ENCODE measurements at places on chromosomes 7 and 10.
A peak's percentile ranks its signal among the peaks of the same experiment; 100 is the strongest.

DNA sequence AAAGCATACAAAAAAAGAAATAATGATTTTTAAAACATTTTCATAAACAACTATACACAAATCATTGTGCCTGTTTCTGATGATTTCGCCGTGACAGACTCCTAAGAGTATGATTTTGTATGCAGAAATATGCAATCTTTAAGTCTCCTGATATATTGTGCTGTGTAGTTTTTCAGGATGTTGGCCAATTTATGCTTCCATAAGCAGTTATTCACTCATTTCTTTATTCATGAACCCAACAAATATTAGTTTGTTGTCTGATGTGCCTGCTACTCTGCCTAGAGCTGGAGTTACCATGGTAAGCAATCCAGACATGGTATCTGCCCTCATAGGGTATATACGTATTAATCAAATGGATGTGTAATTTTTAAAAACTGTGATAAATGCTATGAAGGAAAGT, 40.4 kb downstream of the PRR15 start:
- DNase-seq = no peak

DNA sequence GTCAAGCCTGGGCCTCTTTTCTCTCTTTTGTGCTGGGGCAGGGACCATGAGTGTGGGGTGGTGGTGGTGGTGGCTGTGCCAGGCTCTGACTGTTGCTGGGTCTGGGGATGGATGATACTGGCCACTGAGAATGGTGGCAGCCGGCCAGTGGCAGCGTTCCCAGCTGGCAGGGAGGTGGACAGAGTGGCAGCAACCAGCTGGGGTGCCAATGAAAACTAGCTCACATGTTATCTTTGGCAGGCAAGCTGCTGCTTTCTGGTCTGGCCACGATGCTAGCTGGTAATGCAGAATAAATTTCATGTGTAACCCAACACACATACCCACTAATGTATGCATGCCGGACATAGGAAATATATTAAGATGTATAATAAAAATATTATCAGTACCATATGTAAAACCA, 95.0 kb upstream of the SLC26A5 start:
- peak; percentile 91 for DNase-seq

- no peak for DNase-seq
Observed at GRCh38 chr10:55398497-55398882, 597.5 kb upstream of the PCDH15 start.

DNA sequence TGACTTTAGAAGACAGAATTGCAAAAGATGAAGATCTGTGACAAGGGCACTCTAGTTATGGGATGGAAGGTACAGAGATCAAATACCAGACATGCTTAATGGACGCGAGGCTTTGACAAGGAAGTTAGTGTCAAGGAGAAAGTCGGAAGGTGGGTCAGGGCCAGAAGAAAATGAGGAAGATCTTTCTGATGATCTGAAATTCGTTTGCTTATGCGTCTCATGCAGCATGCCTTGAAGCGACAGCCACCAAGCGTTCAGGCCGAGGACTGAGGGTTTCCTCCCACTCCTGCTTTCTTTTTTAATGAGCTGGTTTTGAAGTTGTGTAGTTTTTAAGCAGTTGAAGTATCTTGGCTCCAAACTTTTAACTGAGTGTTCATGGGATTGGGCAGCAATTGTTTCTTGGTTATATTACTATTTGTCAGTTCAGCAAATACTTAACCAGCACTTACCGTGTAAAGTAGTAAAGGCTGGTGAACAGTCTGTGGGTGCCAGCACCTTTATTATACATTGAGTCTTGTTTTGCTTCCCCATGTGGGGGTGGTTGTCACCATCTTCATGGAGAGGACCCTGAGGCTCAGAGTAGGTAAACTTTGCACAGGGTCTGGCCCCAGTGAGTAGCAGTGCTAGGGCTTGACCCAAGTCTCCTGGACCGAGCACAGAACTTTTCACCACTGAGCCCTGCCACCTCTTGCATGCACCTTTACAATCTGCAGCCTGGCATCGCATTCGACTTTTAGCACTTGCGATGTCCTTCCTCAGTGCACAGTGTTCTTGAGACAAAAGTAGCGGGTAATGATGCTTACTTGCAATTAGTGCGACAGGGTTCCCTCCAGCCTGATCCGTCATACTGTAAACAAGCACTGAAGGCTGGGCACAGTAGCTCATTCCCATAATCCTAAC, 14.3 kb upstream of the BHLHA15 start:
- DNase-seq = no peak

- no peak for DNase-seq
Observed at GRCh38 chr10:90222372-90222771, 521.0 kb downstream of the KIF20B start.

GRCh38 chr7:134320201-134320600, 3.5 kb upstream of the SLC35B4 start:
- no peak for DNase-seq

GRCh38 chr7:86908948-86909347, 150.5 kb downstream of the ELAPOR2 start:
- no peak for DNase-seq
